Chondrocyte (in vitro differentiated cells): ENCODE measurements at places on chromosomes 1 and 21.
A peak's percentile ranks its signal among the peaks of the same experiment; 100 is the strongest.

DNA sequence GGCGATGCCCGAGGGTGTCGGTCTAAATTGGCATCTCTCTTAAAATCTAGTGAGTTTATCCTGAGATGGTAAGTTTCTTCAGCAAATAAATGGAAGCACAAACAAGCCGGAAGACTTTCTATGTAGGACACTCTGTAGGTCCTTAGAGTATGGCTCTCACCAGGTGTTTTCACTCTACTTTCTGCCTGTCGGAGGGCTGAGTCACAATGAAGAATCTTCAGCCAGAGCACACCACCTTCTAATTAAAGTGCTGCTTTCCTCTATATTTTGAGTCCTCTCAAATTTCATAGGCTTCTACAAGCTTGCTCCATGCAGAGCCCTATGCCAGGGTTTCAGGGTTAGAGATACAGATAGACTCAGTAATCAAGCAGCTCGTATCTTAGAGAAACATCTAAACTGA is 27.1 kb downstream of the KCNK1 start:
- DNase-seq, result no peak

DNA sequence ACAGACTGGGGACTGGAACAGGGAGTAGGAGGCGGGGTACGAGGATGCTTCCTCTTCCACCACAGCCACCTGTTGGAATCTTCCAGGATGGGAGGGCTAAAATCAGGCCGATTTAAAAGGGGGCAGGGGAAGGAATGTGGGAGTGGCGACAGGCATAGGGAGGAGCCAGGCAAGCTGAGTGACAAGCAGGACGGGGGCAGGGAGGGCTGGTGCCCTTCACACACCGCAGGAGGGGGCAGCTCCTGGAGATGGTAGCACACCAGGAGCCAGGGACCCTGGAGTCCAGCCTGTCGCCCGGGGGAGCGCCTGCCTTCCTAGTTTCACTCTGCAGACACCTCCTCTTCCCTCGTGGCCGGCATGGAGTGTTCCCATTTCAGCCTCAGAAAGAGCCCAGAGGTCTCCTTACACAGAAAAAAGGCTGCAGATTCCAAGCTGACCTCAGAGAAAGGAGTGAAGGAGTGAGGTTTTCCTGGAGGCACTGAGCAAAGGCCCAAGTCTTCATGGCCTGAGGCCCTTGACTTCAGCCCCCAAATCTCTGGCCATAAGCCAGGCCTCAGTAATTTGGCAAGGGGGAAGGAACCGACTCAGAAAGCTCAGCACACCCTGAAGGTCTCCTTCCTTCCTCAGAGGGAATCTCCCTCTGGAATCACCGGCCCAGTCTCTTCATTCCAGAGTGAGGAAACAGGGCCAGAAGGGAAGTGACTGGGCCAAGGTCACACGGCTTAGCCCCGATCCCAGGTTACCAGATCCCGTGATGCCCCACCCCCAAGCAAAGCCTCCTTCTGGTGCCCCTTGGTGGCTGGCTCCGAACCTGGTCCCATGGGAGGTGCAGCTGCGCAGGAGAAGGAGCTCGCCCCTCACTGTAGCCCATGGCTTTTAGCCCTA is 8.1 kb downstream of the BLACAT1 start:
- no peak for DNase-seq

- no peak for DNase-seq
Observed at GRCh38 chr1:233097959-233098580, 147.7 kb downstream of the NTPCR start.

- no peak for DNase-seq
Observed at GRCh38 chr1:200409203-200409760, 554 bp downstream of the ZNF281 start.

GRCh38 chr21:31343680-31344480 is at the start of gene TIAM1:
TSS of gene TIAM1 (minus strand) at chr21:31344261. CDS start at chr21:31266972, 77,289 bp downstream.
- DNase-seq, result no peak

DNA sequence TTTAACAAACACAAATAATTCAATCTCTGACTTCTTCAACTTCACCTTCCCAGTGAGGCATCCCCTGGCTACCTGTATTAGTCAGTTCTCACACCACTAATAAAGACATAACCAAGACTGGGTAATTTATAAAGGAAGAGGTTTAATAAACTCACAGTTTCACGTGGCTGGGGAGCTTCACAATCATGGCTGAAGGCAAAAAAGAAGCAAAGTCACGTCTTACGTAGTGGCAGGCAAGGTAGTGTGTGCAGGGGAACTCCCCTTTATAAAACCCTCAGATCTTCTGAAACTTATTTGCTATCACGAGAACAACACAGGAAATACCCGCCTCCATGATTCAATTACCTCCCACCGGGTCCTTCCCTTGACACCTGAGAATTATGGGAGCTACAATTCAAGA is 478.5 kb downstream of the ADGRL2 start:
- no peak for DNase-seq

GRCh38 chr21:45990741-45991605 is 9.4 kb downstream of the COL6A1 start:
- DNase-seq, result peak; percentile 91

DNA sequence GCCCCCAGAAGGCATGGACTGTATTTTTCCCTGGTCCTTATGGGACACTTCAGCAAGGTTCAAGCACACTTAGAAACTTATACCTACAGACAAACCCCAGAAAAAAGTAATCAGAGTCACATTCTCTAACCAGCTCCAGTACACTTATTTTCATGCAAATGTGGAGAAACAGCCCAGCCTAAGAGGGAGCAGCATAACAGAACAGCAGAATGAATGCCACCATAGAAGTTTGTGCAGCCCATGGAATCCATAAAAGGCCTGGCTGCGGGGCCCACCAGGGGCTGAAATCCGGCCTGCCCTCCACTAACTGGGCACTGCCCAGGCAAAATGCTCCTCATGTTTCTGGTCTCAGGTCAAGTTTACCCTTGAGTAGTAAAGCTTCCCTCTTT is 60.4 kb upstream of the ATP1A1 start:
- DNase-seq, result no peak

- no peak for DNase-seq
Observed at GRCh38 chr1:110390096-110390495, 730 bp downstream of the SLC16A4 start.

DNA sequence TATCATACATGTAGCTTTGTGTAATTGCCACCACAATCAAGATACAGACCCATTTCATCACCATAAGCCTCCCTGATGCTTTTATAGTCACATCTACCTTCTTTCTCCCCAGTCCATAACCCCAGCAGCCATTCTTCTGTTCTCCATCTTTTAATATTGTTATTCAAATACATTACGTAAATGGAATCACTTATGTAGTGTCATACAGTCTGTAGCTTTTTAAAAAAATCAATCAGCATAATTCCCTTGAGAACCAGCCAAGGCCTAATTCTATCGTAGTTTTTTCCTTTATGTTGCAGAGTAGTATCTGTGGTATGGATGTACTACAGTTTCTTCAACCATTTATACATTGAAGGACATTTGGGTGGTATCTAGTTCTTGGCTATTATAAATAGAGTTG is 31.6 kb upstream of the WDR26 start:
- no peak for DNase-seq

GRCh38 chr1:178020968-178021640 is 51.2 kb upstream of the SEC16B start:
- no peak for DNase-seq

DNA sequence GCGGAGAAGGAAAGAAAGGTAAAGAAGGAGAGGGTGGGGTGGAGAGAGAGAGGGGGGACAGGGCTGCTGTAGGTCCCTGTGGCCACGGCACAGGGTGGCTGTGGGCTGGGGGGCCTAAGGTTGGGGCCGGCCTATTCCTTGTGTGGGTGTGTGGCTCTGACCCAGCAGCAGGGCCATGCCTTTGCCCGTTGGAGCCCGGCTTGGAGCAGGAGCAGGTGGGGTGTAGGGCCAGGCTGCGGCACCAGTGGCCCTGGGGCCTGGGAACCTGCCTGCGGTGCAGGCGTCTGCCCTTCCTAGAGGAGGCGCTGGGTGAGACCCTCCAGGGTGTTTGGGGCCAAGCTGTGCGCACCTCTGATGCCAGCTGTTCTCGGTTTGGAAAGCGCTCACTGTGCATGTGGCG is 19.7 kb upstream of the SUMO3 start:
- no peak for DNase-seq

- no peak for DNase-seq
Observed at GRCh38 chr1:30791868-30792267, 34.3 kb upstream of the LAPTM5 start.

DNA sequence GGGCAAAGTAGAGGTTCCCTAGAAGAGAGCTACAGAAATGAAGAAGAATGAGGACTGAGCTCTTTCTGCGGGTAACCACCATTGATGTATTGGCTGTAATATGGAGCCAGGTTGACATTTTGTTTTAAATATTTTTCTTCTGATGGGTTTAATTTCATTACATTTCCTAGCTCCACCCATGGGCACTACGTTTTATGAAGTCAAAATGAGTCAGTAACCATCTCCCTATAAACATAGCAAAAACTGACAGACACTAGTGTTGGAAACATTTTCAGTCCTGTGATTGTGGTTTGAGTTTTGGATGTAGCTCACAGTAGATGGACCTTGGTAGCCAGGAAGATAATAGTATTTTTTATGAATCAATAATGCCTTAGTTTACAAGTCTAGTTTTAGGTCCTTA is 470.4 kb upstream of the B3GALT2 start:
- DNase-seq, result no peak

DNA sequence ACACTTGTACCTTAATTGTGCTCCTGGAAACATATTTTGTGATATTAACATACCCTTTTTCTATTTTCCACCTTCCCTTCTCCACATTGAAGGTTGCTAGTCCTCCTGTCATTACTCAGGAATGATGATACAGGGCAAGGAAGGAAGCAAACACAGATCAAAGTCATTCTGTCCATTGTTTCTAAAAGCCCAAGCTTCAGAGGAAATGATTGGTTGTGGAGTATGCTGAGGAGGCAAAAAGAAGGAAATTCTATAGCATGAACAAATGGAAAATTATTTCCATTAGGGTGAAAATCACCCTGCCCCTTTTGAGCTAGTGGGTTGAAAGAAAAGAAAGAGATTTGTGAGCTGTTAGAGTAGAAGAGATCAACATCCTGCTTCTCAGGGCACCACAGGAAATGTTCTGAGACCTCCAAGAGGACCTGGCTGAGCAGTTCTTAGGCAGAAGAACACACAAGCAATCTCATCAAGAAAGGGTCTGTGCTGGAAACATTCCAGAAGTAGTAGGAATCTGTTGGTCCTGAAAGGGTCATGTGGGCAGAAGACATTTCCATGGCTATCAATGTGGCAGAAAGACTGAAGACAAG is 29.0 kb upstream of the PRRX1 start:
- no peak for DNase-seq

DNA sequence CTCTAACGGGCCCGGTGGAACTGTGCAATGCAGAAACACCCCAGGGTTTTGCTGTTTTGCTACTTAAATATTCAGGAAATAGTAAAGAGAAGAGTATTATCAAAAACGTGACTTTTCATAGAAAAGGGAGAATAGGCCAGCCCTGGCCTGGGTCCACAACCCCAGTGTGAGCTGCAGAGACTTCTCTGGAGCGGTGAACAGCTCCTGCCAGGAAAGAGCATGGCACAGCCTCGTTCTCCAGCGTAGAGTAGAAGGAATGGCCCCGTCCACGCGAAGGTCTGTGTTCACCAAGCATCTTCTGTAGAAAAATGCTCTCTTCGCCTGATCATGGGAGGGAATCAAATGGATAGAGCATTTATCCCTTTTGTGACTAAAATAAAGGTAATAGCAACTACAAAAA is 51.4 kb downstream of the PDE9A start:
- no peak for DNase-seq

- no peak for DNase-seq
Observed at GRCh38 chr1:165288350-165289120, 68.0 kb downstream of the LMX1A start.

- no peak for DNase-seq
Observed at GRCh38 chr1:68495968-68496679, 758 bp downstream of the DEPDC1 start.
